ENCODE measurements at places on chromosomes 5 and 9.

DNA sequence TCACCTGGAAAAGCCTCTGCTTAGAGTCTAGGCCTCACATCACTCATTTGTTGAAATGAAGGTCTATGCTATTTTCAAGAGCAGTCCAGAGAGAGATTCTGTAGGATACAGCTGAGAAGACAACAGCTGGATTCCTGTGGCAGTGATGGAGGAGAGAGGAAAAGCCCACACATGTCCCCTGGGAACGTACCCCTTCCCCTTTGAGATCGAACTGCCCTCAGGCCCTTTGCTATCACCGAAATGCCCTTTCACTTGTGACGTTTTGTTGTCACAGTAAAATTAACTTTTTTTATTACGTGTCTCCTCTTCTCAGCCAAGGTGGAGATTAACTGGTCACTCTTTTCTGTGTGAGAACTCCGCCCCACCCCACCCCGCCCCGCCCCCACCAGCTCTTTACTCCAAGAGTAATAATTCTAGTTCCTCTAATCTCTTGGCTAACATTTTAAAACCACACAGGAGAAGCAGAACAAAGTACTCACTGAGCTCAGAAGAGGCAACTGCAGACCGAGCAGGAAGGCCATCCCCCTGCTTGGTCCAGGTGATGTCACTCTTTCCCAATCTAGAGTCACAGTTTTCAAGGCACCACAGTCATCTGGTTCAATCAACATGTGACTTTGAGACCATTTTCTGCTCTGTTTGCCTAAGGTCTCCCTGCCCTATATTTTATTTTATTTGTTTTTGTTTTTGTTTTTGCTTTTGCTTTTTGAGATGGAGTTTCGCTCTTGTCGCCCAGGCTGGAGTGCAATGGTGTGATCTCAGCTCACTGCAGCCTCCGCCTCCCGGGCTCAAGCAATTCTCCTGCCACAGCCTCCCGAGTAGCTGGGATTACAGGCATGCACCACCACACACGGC is 105.6 kb downstream of the SUSD1 start:
- no peak for DNase-seq

GRCh38 chr5:170108266-170108785 is 2.6 kb downstream of the FOXI1 start:
- DNase-seq, result no peak

DNA sequence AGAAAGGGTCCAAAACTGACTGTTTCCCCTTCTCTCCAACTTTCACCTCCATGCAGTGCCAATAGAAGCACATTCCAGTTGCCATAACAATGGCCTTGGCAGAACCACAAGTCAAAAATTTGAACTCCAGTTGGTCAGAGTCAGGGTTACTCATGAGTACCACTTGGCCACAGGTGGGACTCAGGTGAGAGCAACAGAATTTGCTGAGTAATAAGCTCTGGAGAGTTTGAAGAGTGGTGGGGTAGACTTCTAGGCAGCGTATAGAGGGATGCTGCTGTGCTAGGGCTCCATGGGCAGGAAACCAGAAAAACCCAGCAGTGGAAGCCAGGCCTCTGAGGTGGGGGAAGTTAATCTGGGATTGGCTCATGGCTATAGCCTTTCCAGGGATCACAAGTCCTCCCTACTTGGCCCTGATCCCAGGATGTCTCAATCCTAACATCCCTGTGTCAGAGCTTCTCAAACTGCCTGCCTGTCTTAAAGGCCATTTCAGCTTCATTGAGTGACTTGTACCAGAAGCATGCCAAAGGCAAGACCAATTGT is 30.2 kb downstream of the SNX18 start:
- no peak for DNase-seq

DNA sequence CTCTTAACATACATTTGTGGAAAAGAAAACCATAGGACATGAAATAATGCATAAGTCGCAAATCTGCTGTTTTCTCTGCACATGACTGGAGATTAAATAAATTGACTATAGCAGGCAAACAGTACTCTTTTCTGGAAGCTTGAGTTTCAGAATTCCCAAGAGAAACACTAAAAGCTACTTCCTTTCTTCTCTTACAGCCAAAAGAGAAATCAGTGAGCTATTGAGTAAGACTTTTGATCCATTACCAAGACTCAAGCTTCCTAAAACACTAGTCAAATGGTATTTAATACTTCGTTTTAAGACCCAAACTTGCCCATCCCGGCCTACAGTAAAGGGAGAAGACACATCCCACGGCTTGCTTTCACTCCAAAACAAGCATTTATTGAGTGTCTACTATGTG is 335.8 kb upstream of the PUM3 start:
- no peak for DNase-seq

DNA sequence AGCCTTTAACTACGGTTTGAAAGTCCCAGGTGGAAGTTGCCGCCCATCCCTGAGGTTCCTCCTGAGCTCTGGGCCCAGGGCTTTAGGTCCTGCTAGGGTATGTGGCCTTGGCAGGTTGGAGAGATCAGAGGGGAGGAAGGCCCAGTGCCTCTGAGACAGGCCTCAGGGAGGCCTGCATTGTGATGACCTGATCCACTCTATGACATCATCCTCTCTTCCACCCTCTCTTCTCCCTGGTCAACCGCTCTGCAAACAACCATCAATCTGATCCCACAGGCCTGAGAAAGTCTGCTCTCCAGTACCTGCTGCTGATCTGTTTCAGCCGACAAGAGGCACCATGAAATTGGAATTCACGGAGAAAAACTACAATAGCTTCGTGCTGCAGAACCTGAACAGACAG is at the start of gene CCIN:
TSS of gene CCIN (plus strand) at position 223 of the 400 bp plus-strand sequence. CDS start at position 338, 115 bp downstream.
- no peak for DNase-seq

DNA sequence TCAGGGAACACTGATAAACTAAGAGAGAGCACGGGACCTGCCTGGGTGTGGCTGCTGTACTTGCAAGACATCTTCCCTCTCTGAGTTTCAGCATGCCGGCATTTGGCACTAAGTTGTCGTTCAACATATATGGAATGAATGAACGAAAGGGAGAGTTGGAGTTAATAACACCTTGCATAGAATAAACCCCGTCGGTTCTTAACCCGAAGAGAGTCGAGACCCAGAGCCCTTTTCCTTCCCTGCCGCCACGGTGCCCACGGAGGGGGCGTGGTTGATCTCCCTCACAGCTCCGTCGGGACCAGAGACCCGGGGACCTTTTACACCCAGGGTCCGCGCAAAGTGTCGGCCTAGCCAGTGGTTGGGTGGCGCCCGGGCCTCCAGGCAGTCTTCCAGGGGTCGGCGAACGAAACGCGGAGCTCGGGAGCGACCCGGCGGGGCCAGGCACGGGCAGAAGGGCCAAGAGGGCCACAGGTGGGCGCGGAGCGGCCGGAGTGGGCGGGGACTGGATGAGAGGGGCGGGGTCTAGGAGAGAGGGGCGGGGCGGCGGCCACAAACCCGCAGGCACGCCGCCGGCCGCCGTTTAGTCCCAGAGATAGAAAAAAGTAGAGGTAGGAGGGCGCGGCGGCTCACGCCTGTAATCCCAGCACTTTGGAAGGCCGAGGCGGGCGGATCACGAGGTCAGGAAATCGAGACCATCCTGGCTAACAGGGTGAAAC is 735 bp upstream of the RPL26L1 start:
- peak; percentile 53 for DNase-seq

Measured in activated CD8-positive, alpha-beta memory T cell treated with anti-CD3 and anti-CD28 coated beads for 48 hours (primary cell).